Bronchial epithelial cell (primary cell): ENCODE measurements at places on chromosomes 12 and 14. TPM values are rescaled to one million over a fixed set of nuclear protein-coding genes. Genes with fewer than 3 reads are reported as not detected.

The CDH24 gene
- total RNA-seq = 2.7 and 2.9 TPM in 2 replicates

The TMTC2 gene
- 9.3 and 10.5 TPM in 2 replicates for total RNA-seq

The DENND5B gene
- 2.6 and 4.7 TPM in 2 replicates for total RNA-seq

The ASB2 gene
- total RNA-seq = 0.13 and 0.26 TPM in 2 replicates

The MYO1H gene
- 0.13 TPM in 1 of 2 replicates, not detected in the other for total RNA-seq

The NPFF gene
- total RNA-seq = not detected in 2 replicates

The BCDIN3D gene
- 6.8 and 7.4 TPM in 2 replicates for total RNA-seq

The CIT gene
- total RNA-seq = 0.79 and 0.90 TPM in 2 replicates

The VAMP1 gene
- total RNA-seq = 0.26 and 3.1 TPM in 2 replicates

The PAPOLA gene
- 70.0 and 94.2 TPM in 2 replicates for total RNA-seq

The CELA1 gene
- not detected in 2 replicates for total RNA-seq

The PLEK2 gene
- 20.4 and 111 TPM in 2 replicates for total RNA-seq

The FAM181A gene
- total RNA-seq = not detected in 2 replicates

The CMKLR1 gene
- total RNA-seq = not detected in 2 replicates

The SOS2 gene
- total RNA-seq = 17.6 and 21.0 TPM in 2 replicates

The KCNA5 gene
- total RNA-seq = not detected in 2 replicates

GRCh38 chr14:102187044-102187443, 47.3 kb downstream of the WDR20 start:
- DNase-seq = peak; percentile 80

- DNase-seq = no peak
Measured at GRCh38 chr14:53955671-53956426, 776 bp downstream of the BMP4 start.

GRCh38 chr12:78157199-78157598, 326.5 kb downstream of the NAV3 start:
- DNase-seq = peak; percentile 29

DNA sequence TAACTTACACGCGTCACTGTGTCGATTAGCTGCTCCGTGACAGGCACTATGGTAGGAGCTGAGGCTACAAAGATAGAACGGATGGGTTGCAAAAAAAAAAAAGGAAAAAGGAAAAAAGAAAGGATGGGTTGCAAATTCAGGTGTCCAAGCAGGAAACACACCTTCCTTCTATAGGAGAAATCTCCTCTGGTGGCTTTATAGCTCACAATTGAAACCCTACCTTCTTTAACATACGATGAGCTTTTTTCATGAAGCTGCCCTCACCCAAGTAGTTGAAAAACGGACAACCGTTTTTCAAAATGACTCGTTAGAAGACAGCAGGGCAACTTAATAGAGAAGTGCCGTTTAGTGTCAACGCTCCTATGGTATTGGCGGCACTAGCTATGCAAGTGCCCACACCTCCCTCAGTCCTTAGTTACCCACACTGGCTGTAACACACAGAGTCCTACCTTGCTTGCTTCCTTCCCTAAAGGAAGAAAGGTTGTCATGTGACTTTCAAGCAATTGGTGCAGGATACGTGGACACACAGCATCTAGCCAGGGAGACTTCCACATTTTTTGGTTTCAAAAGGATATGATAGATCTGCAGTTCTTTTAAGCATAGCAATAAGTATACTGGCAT, 682 bp upstream of the TRIP11 start:
- peak; percentile 63 for DNase-seq

GRCh38 chr12:114681116-114681871, 2.7 kb downstream of the TBX3 start:
- no peak for DNase-seq

- DNase-seq = no peak
Measured at GRCh38 chr14:49250109-49250508, 336.1 kb downstream of the RPS29 start.

GRCh38 chr14:83419420-83419819, 1885.8 kb upstream of the SEL1L start:
- no peak for DNase-seq

- no peak for DNase-seq
Measured at GRCh38 chr14:105503935-105504692, 13.1 kb downstream of the TEDC1 start.

DNA sequence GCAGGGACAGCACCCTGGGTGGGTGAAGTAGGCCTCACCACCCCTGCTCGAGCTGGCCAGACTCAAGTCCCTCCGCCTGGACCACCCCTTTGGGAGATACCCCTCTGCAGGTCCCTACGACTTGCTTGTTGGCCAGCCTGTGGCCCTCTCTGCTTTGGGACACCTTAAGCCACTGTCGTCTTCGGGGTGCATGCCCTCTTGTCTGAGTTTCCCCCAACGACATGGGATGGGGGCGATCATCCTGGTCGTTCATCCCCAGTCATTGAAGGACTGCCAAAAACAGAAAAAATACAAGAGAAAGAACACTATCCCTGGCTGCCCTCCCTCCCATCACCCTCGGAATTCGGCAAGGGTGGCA, 151.1 kb downstream of the DPF3 start:
- no peak for DNase-seq

- no peak for DNase-seq
Measured at GRCh38 chr12:121154793-121155375, 22.2 kb downstream of the P2RX7 start.

GRCh38 chr12:87344699-87345098, 684.5 kb downstream of the C12orf50 start:
- DNase-seq = peak; percentile 10

DNA sequence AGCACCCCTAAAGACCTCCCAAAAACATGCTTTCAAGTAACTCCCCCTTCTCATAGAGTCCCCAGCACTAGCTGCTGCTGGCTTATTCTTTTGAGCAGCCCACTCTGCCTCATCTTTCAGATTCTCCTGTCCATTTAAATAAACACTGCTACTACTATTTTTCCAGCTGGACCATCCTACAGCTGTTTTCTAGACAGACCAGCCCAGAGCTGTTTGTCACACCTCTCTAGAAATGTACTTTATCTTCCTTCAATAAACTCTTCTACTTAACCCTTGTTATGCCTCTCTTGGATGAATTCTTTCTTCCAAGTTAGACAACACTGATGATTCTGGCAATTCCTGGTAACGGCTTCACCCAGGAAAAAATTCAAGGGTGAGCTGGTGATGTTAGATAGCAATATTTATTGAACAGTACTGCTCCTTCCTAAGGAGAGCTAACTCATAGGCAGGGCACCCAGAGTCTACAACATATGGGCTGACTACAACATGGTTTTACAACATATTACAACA, 995.7 kb downstream of the LRFN5 start:
- DNase-seq = no peak

DNA sequence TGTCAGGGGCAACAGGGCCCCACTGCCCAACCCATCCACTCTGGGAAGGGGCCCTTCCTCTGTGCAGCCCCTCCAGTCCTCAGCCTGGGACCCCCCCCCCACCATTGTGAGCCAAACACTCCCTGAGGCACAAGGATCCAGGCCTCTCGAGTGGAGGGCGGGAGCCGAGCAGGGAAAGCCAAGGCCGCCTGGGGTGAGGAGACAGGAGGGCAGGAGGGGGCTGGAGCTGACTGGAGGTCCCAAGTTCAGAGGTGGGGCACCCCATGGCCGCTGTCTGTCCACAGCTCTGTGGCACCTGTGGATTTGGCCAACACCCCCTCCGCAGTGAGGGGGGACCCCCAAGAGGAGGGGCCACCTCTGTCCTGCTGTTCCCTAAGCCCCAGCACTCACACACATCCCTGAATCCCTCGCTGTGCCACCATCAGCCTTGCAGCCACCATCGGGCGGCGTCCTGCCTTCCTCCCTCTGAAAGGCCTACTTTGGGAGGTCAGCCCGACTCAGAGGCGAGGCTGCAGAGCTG, 25.4 kb upstream of the C14orf180 start:
- no peak for DNase-seq

- peak; percentile 21 for DNase-seq
Measured at GRCh38 chr12:121095544-121096198, 37.0 kb upstream of the P2RX7 start.

DNA sequence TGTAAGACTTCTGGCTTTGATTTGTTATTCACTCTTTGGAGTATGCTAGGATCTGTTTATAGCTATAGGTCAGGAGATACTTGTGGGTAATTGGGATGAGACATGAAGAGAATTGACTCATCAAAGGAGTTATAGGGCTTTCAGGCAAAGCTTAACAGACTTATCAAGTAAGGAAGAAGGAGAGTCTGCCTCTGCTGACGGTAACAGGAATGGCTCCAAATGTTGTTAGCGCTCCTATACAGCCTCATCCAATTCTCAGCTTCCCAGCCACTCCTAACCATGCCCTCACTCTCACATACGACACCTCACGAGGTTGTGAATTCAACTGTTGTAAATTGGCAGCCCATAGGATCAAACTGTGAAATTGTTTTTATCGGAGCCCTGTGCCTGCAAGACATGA, 140.5 kb downstream of the KCNA5 start:
- peak; percentile 15 for DNase-seq
